ENCODE measurements at places on chromosomes 5 and 9.

- H3K4me1 ChIP-seq: no peaks in the 10 kb centered on the region
- H3K4me3 ChIP-seq: no peak overlapping the region
- no peak for DNase-seq
- no peaks in the 10 kb centered on the region for H3K36me3 ChIP-seq
- no peak overlapping the region for H3K27ac ChIP-seq
- peaks cover 22% of the 10 kb centered on the region for H3K27me3 ChIP-seq
Observed at GRCh38 chr5:83496626-83497025, 25.1 kb downstream of the VCAN start.

GRCh38 chr9:120983259-120983837 is 56.8 kb upstream of the TRAF1 start:
- H3K4me1 ChIP-seq: peaks cover 5% of the 10 kb centered on the region
- peaks cover 2% of the 10 kb centered on the region for H3K36me3 ChIP-seq
- peaks cover 3% of the 10 kb centered on the region for H3K27me3 ChIP-seq
- no peak overlapping the region for H3K4me3 ChIP-seq

- no peaks in the 10 kb centered on the region for H3K27me3 ChIP-seq
- DNase-seq: no peak
- peaks cover 4% of the 10 kb centered on the region for H3K4me1 ChIP-seq
- no peak overlapping the region for H3K4me3 ChIP-seq
Observed at GRCh38 chr5:68441309-68442073, 225.9 kb downstream of the PIK3R1 start.

DNA sequence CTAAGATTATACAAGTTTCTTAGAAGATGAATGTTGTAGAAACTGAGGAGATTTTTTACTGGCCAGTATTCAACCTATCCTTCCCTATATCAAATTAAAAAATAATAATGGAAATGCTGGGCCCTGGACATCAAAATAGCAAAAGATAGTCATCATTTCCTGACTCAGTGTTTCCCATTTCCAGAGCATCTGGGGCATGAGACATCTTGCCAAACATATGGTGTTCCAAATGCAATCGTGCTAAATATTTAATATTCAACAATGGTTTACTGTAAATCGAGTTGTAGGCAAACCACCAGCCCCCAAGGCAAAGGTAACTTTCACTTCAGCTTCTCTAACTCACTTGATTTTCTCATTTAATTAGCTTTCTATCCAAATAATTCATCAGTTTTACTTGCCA is 152.9 kb downstream of the FRMD3 start:
- H3K27ac ChIP-seq: no peak overlapping the region
- H3K4me3 ChIP-seq: no peak overlapping the region
- no peaks in the 10 kb centered on the region for H3K27me3 ChIP-seq
- no peaks in the 10 kb centered on the region for H3K36me3 ChIP-seq
- H3K4me1 ChIP-seq: no peaks in the 10 kb centered on the region
- DNase-seq: no peak

DNA sequence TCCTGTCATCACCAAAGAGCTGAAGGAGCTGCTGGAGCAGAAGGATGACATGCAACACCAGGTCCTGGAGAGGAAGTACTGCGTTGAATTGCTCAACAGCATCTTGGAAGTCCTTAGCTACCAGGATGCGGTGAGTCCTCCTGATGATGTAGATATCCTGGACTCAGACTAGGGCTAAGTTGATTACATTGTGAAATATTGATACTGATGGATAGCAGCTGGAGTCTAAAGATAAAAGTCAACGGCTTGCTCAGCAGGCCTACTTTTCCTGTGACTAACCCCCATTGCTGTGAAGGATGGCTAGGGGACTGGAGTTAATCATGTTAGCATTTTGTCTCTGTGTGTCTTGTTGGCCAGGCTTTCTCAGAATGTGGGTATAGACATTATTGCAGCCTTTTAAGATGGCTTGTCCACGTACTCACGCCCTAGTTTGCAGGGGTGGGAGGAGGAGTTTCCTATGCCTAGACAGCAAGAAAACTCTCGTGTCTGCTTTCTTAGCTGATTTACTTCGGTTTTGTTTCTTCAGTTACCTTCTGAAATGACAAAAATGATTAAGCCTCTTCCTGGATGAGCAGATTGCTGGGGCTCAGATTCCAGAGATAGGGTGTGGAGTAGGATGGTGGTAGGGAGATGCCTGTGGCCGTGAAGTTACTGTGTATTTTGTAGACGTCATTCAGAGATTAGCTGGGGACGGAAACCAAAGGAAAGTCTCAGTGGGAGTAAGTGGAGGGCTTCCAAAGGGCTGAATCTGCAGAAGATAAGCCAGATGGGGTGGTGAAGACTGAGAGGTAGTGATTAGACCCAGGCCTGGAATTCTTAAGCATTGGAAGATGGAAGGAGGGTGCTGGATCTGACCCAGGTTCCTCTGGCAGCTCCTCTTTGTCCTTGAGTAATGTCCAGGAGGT is 166.3 kb downstream of the DOCK2 start:
- no peaks in the 10 kb centered on the region for H3K27me3 ChIP-seq
- H3K4me1 ChIP-seq: peaks cover 21% of the 10 kb centered on the region
- H3K36me3 ChIP-seq: peaks cover 6% of the 10 kb centered on the region
- no peak overlapping the region for H3K4me3 ChIP-seq
- H3K27ac ChIP-seq: peak overlapping the region; percentile 91

- H3K27ac ChIP-seq: no peak overlapping the region
- H3K36me3 ChIP-seq: no peaks in the 10 kb centered on the region
- no peaks in the 10 kb centered on the region for H3K4me1 ChIP-seq
- no peak for DNase-seq
- peaks cover 40% of the 10 kb centered on the region for H3K27me3 ChIP-seq
Observed at GRCh38 chr5:39470811-39471210, 46.0 kb upstream of the DAB2 start.

DNA sequence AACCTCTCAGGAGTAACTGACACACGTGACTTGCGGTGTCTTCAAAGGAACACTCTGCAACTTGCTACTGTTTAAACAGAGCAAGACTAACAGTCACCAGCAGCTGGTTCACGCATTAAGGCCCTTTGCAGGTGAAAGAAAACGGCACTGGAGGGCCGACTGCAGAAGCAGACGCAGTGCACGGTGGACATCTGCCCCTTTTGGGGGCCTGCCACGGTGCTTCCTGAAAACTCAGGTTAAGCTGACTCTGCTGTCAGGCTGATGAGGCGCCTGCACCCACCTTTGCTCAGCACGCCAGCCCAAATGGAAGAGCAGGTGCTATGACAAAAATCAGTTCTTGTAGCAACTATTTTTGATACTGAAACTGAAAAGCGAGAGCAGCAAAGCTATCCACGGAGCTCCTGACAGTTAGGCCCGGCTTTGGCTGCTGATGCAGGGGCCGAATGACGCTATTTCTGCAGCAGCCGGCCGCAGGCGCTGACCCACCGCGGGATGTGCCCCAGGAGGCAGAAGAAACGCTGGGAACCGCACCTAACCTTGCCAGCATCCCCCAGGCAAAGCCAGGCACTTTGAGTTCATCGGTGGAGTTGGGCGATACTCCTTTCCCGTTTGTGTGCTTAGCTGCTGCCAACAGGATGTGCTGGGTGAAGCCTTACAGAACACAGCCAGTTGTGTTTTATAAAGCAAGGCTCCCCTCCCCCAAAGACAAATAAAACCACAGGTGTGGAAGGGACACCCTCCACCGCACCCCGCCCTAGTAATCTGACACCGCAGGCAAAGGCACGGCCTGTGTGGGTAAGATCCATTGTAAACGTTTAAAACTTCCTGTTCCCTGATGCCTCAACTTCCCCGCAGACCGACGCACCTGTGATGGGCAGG is 21.1 kb upstream of the TERT start:
- peak overlapping the region; percentile 87 for H3K4me3 ChIP-seq
- H3K27ac ChIP-seq: peak overlapping the region; percentile 97
- no peaks in the 10 kb centered on the region for H3K27me3 ChIP-seq

DNA sequence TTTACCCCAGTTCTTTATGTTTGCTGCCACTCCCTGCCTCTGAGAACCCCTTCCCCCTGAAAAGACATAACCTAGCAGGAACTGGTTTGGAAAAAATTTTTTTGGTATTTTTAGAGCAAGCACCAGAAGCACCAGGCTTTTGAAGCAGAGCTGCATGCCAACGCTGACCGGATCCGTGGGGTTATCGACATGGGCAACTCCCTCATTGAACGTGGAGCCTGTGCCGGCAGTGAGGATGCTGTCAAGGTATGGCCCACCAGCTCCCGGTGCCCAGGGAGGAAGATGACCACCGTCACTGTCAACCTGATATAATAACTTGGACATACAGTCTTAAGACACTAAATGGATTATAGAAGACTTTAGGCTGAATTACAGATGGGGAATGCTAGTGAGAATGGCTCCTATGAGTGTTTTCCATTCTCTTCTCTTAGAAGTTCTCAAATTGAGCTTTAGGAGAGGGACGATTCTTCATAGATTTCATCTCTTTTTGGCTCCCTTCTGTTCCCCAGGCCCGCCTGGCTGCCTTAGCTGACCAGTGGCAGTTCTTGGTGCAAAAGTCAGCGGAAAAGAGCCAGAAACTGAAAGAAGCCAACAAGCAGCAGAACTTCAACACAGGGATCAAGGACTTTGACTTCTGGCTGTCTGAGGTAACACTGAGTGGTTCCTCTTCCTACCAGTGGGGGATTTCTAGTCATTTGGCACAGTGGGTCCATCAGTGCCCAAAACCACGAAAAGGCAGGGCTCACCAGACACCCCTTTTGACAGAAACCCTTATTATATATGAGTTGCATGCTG is 44.9 kb downstream of the DYNC2I2 start:
- H3K27me3 ChIP-seq: no peaks in the 10 kb centered on the region
- no peak for DNase-seq
- no peak overlapping the region for H3K4me3 ChIP-seq
- H3K27ac ChIP-seq: peak overlapping the region; percentile 90
- H3K36me3 ChIP-seq: peaks cover 5% of the 10 kb centered on the region
- H3K4me1 ChIP-seq: peaks cover 5% of the 10 kb centered on the region

DNA sequence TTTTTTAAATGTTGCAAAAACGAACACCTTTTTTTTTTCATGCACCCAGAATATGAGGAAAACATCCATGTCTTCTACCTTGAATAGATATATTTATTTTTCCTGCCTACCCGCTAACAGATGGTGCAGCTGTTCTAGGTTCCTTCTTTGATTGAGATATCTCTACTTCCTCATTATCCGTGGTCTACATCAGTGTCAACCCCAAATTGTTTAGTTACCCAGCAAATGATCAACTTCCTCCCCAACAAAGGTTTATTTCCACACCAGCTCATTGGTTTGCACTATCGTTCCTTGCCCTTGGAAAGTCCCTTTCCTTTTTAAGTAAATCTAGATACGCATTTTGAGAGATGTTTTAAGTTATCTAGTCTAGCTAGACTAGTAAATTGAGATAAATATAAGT is 166.4 kb downstream of the PRR16 start:
- no peak for DNase-seq
- no peaks in the 10 kb centered on the region for H3K36me3 ChIP-seq
- H3K27me3 ChIP-seq: no peaks in the 10 kb centered on the region
- no peaks in the 10 kb centered on the region for H3K4me1 ChIP-seq

- no peaks in the 10 kb centered on the region for H3K36me3 ChIP-seq
- peak overlapping the region; percentile 56 for H3K4me3 ChIP-seq
- DNase-seq: no peak
- peak overlapping the region; percentile 89 for H3K27ac ChIP-seq
- H3K27me3 ChIP-seq: peaks cover 2% of the 10 kb centered on the region
Observed at GRCh38 chr5:95631255-95631958, 11.5 kb downstream of the GPR150 start.

GRCh38 chr5:43515678-43516048 is 715 bp upstream of the C5orf34 start:
- H3K27me3 ChIP-seq: no peaks in the 10 kb centered on the region
- H3K4me1 ChIP-seq: peaks cover 25% of the 10 kb centered on the region
- DNase-seq: no peak
- H3K4me3 ChIP-seq: peak overlapping the region; percentile 91
- H3K27ac ChIP-seq: peak overlapping the region; percentile 97

DNA sequence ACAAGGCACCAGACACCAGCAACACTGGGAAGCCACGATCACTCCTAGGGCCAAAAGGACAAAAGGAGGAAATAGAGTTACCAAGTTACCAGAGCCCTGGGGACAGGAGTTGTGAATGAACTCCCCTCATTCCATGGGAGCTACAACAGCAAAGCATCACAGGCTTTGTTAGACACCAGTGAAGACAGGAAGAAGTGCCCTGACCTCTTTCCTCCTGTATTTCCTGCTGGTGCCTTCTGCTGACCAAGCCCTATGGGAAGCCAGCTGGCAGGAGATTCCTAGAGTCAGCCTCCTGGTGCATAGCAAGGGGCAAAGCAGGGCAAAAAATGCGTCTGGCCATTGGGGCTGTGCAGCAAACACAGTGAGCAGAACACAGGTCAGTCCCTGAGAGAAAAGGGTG is 374.7 kb downstream of the ZSWIM6 start:
- H3K36me3 ChIP-seq: no peaks in the 10 kb centered on the region
- H3K4me1 ChIP-seq: no peaks in the 10 kb centered on the region
- peaks cover 5% of the 10 kb centered on the region for H3K27me3 ChIP-seq
- H3K27ac ChIP-seq: no peak overlapping the region
- no peak for DNase-seq
- H3K4me3 ChIP-seq: no peak overlapping the region

GRCh38 chr5:4989118-4989517 is 151.0 kb upstream of the ADAMTS16 start:
- no peak for DNase-seq
- no peaks in the 10 kb centered on the region for H3K36me3 ChIP-seq
- H3K4me1 ChIP-seq: no peaks in the 10 kb centered on the region
- no peaks in the 10 kb centered on the region for H3K27me3 ChIP-seq
- H3K4me3 ChIP-seq: no peak overlapping the region

All from T-helper 17 cell (primary cell).